Ecto neural progenitor cell (in vitro differentiated cells): ENCODE measurements at places on chromosomes 1 and 21.
A peak's percentile ranks its signal among the peaks of the same experiment; 100 is the strongest.

- no peak for DNase-seq
Observed at GRCh38 chr1:168466714-168467131, 77.1 kb downstream of the XCL2 start.

DNA sequence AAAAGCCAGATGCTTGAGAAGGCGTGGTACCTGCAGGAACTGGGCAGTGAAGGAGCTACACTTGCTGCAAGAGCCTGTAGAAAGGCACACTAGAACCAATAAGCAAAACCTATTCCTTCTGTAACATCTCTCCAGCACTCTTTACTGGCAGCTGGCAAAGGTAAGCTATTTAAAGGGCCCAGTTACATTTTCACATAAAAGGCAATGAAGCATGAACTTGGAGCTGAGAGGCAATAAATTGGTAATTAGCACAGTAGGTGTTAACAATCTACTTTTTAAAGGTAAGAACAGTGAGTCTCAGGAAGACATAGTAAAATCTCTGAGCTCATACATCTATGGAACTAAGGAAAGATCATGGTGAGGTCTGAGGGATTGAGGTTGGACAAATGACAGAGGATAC lies 167.1 kb upstream of the OLFM3 start:
- DNase-seq: no peak

DNA sequence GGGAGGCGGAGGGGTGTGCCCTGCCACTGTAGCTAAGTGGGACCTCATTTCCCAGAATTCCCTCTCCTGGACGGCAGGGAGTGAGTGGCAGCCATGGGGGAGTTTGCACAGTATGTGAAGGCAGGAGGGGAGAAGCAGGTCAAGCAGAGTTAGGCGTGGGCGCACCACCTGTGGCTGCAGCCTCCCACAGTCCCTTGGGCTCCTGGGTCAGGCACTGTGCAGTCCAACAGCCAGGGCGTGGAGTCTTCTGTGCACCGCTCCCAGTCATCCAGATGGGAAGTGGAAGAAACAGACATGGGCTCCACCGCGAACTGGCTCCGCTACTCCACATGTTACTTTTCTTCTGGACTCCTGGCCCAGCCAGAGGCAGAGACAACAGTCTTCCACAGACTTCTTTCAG lies 85.4 kb upstream of the TIAM1 start:
- no peak for DNase-seq

GRCh38 chr1:206802401-206802800 lies 30.1 kb upstream of the IL10 start:
- DNase-seq: no peak

GRCh38 chr1:93255222-93256079 lies 74.9 kb downstream of the CCDC18 start:
- DNase-seq: no peak

DNA sequence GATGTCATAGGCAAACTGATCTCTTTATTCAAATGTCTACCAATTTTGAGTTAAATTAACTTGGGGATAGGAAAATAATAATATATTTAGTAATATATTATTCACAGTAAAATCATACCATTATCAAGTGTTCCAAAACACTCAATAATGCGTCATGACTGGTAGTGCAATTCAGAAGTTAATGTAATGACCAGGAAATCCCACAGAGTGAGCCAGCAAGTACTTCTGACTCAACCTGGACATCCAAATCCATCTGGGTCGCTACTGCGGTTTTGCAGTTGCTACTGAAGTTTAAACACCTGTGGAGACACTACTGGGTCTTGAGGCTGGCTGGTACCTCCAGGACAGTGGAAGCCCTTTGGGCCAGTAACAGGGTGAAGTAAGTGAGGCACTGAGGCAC lies 44.8 kb downstream of the DPYD start:
- no peak for DNase-seq

DNA sequence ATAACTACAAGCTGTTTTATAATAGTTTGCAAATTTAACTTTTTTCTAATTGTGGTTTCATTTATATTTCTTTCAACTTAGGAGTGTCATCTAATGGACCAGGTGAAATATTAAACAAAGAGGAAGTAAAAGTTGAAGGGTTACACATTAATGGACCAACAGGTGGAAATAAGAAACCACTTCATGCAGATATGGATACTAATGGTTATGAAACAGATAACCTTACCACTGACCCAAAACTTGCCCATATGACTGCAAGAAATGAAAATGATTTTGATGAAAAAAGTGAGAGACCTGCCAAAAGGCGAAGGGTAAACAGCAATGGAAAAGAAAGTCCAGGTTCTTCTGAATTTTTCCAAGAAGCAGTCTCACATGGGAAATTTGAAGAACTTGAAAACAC lies 59.7 kb downstream of the MIER1 start:
- no peak for DNase-seq

DNA sequence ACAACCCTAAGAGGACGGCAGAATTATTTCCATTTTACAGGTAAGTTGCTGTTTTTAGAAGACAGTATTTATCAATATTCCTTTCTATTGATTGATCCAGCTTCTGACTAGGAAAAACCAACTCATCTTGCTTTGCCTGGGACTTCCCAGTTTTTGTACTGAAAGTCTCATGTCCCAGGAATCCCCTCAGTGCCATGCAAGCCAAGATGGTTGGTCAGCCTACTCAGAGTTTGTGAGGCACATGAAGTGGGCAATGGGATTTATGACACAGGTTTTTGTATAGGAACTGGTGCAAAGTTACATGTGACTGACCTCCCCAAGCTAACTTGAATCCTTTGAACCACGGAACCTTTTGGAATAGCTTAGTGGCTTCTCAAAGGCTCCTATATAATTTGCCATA lies 45.5 kb downstream of the GNG12 start:
- no peak for DNase-seq

DNA sequence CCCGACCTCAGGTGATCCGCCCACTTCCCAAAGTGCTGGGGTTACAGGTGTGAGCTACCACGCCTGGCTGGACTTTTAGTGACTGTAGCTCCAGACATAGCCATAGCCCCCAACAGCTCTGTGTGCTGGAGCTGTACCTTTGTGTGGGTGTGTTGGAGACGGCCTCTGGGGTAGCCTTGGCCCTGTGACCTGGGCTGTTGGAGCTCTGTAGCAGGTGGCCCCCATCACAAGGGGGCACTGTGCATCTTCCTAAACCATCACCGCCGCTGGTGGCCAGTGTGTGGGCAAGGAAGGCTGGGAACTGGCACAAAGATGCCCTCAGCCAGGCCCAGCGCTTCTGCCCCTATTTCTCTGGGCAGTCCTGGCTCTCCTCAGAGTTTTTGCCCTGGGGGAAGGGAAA lies 38.4 kb upstream of the FOXO6 start:
- DNase-seq: peak; percentile 69

GRCh38 chr1:175363031-175363430 lies 170.5 kb upstream of the KIAA0040 start:
- DNase-seq: no peak

GRCh38 chr1:11320153-11320936 lies 47.3 kb downstream of the UBIAD1 start:
- peak; percentile 77 for DNase-seq

- no peak for DNase-seq
Observed at GRCh38 chr1:8698012-8698630, 119.3 kb downstream of the RERE start.

DNA sequence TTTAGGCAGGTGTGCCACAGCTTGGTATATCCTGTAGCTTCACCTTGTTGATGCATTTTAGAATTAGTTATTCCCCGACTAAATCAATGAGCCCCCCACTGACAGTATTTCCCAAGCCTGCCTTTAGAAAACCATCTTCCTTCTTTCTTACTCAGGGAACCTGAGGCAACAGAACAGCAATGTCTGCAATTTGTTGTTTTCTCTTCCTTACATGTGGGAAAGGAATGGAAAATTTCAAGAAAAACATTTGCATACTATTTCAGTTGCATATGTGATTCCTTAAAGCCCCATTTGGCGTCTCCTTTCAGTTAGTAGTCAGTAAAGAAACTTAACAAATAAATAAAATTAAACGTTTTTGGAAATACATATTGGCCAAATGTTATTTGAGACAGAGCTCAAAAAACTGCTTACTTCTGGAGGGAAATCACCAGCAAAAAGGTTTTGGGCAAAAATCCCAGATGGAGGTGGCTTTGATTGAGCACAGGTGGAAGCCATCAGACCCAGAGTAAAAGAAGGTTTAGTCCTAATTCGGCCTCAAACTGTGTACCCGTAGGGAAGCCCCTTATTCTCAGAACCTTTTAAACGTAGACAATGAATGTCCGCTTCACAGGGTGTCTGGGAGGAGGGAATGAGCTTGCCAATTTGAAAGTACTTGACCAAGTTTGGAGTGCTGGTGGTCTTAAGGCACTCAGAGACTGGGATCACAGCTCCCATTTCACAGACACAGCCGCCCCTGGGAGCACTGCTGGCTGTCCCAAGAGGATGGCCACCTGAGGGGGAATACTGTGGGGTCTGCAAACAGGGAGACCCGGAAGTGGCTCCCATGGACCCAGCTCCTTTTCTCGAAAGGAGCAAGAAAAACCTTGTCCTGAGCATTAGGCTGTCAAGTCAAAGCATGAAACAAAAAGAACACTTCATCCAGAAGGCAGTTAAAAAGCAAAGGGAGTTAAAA lies 9.4 kb downstream of the LHX4 start:
- DNase-seq: no peak

GRCh38 chr1:45473302-45473701 lies 17.7 kb downstream of the TESK2 start:
- no peak for DNase-seq

GRCh38 chr1:210777914-210778313 lies 356.0 kb downstream of the KCNH1 start:
- DNase-seq: no peak

GRCh38 chr1:28249013-28249865 lies 10.1 kb upstream of the SESN2 start:
- no peak for DNase-seq

DNA sequence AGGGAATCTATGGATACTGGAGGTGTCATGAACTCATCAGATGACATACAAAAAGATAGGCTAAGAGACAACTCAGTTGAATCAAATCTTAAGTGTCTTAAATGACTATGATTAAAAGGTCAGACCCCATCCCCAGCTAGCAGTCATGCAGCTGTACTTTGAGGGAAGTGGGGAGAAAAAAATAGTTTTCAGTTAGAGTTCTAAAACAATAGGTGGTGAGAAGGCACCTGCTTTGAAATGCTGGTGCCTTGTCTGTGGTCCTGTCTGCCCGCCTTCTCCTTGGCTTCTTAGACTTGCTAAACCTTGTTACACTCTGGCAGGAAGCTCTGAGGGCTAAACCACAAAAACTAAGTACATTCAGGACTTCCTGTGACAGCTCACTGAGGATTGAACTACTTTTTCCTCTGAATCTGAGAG lies 15.3 kb downstream of the CD2 start:
- DNase-seq: no peak

DNA sequence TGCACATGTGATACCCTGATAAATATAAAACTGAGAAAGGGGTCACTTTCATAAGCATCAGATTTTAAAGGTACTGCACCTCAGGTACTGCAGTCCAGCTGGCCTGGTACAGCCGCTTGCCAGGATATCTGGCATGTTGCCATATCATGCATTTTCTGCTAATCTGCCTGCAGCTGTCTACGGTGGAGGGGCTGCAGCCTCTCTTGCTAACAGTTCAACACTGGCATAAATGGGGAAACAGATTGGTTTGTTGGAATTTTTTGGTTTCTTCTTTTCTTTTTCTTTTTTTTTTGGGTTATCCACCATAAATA lies 71.5 kb downstream of the MIS18A start:
- DNase-seq: no peak

GRCh38 chr21:34364921-34365320 lies 1.1 kb downstream of the KCNE2 start:
- DNase-seq: no peak

DNA sequence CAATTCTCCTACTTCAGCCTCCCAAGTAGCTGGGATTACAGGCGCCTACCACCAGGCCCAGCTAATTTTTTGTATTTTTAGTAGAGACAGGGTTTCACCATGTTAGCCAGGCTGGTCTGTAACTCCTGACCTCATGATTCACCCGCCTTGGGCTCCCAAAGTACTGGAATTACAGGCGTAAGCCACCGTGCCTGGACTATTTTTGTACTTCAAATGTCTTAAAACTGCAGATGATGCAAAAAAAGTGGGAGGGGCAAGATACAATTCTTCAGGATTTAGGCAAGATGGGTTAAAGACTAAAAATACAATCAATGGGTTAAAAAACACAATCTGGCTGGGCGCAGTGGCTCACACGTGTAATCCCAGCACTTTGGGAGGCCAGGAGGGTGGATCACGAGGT lies 4.7 kb downstream of the SCAF4 start:
- no peak for DNase-seq

DNA sequence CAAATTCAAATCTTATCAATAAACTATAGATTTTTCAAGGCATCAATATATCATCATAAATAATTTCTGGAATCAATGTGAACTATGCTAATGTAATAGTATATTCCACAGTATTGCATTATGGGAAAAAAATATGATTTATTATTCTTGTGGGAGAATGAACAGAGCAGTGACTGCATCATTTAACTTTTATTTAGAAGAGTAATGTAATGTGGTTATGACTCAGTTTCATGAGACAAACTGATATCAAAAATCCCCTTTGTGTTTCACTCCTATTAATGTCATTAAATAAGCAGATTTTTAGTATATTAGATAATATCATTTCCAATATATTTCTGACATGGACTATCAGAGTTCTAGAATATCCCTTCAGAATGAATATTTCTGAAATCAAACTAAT lies 187.6 kb downstream of the LRRC40 start:
- DNase-seq: no peak

- DNase-seq: peak; percentile 95
Observed at GRCh38 chr1:202184750-202185460, 8.7 kb upstream of the LGR6 start.

GRCh38 chr1:26785611-26786436 lies 1.9 kb upstream of the PIGV start:
- DNase-seq: no peak

DNA sequence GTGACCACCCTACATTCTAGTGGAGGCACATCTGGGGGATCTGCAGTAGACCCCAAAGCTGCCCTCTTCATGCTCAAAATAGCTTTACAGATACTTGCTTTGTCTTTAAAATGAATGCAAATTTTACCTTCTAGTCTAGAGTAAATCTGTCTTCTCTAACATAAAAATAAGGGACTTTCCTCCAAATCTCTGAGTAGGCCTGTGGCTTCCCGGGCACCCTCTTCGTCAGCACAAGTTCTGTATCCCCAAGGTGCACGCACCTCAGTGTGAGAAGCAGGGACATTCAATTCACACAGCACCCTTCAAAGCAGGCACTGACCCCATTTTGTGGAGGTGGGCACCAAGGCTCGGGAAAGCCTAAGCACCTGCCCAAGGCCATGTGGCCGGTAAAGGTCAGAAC lies 19.0 kb downstream of the MEF2D start:
- no peak for DNase-seq
